ENCODE measurements at places on chromosomes 5 and 9.

- no peak for DNase-seq
These were observed 56.7 kb downstream of the TSSK1B start for GRCh38 chr5:113378081-113378480.

- no peak for DNase-seq
These were observed 705 bp downstream of the PWWP2A start for GRCh38 chr5:160118349-160119141.

DNA sequence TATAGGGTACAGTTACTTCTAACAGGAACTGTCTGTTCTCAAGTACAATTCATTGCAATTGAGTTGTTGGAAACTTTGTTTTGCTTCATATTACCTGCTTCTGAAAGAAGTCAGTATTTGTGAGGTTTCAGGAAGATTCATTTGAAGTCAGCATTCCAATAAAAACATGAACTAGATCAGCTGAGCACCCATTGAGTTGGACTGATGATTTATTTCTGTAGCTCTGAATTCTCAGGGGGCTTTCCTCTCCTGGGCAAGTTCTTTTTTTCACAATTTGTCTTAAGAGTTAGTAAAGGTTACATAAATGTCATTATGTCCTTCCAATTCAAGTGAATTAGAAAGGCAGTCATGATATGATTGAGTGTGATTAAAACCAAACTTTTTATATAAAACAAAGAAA is 16.2 kb upstream of the KIF2A start:
- DNase-seq = no peak

DNA sequence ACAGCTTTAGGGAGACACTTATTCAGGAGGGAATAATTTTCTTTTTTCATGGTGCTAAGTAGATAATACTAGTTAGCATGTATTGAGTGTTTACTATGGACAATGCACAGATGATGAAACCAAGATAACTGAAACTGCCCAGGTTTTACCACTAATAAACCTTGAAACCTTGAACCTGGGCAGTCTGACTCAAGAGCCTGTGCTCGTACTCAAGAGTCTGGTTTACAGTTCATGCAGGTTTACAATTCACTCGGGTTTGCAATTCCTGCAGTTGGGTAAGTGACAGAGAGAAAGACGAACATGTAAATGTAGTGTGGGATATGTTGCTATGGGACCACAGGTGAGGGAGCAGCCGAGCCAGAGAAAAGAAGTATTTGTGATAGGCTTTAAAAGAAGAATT is 28.2 kb downstream of the NUP214 start:
- DNase-seq = no peak

- DNase-seq = no peak
These were observed 7.2 kb upstream of the PSD2 start for GRCh38 chr5:139788294-139788910.

DNA sequence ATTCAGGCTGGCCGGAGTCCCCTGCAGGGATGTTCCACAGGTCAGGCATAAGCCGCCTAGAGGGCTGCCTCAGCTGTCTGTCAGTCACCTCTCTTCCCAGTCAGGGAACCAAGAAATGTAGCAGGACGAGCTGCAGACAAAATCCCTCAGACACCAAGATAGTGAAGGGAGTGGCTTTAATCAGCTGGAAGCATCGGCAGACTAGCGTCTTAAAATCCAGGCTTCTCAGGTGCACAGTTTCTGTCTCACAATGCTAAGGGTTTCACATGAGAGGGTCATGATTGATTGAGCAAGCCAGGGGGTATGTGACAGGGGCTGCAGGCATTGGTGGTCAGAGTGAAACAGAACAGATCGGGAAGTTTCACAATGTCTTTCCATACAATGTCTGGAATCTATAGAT is 247.2 kb downstream of the CDH10 start:
- no peak for DNase-seq

DNA sequence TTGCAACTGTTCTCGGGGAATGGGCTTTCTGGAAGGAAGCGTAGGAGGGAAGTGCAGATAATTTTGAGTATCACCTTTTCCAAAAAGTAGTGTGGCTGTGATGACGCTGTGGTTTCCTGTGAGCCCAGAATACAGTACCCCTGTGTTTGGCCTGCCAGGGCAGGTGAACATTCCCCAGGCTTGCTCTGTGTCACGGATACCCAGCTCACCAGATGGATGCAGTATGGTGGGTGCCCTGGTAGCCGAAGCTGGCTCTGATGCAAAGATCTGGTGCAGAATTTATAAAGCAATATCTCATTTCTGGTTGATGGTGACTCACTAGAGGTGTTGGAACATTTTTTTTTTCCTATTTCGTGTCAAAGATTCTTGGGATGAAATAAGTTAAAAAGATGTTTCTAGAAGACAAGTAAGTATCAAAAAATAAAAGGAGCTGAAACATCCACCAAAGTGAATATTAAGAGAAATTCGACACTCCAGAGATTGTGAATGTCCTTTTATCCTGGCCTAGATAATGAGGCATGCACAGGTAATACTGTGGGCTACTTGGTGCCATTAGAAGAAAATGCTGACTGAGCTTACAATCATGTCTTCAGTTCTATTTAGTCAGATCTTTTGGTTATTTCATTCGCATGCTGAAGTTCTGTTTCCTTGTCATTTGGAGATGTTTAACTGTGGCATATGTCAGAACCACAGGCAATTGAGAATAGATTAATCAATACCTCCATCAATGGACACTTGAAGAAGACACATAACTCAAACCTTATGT is 200.1 kb downstream of the GADD45G start:
- DNase-seq = no peak

GRCh38 chr5:33336891-33337636 is 103.7 kb upstream of the TARS1 start:
- DNase-seq = no peak

- DNase-seq = no peak
These were observed 499 bp downstream of the FBLL1 start for GRCh38 chr5:168529374-168530234.

GRCh38 chr5:38018016-38018415 is 178.2 kb upstream of the GDNF start:
- no peak for DNase-seq

GRCh38 chr5:56838409-56839039 is 23.2 kb downstream of the MAP3K1 start:
- no peak for DNase-seq

- no peak for DNase-seq
These were observed 53.3 kb downstream of the FOXD1 start for GRCh38 chr5:73395256-73395655.

DNA sequence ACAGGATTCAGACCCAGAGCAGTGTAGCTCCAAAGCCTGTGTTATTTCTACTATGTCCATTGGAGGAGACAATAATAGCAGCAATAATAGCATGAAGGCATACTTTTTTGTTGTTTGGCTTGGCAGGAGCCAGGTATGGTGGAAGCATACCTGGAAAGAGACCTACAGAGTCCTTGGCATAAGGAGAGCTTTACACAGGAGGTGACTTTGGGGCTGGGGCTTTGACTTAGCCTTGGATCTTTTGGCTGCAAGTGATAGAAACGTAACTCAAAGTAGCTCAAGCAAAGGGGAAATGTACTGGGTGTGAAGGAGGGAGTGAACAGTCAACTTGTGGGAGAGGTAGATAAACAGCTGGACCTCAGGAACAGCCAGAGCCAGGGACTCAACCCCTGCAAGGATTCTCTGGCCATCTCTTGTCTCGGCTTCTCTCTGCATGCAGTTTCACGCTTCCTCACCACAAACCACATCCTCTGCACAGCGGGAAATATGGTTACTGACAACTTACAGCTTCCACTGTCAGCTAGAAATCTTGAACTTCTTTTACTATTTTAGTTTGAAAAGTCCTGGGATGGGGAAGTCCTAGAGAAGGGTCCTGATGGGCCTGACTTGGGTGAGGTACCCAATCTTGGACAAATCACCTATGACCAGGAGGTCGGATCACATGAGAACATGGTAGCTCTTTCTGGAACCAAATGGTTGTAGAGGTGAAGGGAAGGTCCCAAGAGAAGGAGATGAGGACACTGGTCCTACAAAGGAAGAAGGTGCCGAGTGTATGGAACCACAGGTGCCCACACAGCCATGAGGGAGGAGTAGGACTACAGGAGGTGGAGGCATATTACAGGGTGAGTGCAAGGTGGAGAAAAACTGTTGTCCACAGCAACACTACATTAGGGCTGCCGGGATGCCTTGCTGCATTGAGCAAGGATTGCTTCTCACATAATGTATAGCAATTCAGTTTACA is 47.0 kb upstream of the TGFBR1 start:
- DNase-seq = no peak

DNA sequence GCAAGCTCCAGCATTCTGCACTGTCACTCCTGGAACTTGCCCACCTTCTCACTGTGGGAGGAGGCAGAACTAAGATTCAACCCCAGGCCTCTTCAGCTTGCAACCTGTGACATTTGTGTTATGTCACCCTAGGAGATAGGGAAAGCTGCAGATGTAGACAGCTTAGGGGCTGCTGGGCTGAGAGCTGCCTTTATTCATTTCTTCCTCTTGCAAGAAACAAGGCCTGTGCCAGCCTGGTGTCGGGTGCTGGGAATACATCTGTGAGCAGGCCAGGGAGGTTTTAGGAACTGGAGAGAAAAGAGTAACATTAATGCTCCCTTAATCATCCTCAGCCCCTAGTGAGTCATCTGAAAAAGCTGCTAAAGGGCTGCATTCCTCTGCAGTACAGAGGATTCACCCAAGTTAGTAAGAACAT is 101.8 kb downstream of the FGF18 start:
- peak; percentile 38 for DNase-seq

DNA sequence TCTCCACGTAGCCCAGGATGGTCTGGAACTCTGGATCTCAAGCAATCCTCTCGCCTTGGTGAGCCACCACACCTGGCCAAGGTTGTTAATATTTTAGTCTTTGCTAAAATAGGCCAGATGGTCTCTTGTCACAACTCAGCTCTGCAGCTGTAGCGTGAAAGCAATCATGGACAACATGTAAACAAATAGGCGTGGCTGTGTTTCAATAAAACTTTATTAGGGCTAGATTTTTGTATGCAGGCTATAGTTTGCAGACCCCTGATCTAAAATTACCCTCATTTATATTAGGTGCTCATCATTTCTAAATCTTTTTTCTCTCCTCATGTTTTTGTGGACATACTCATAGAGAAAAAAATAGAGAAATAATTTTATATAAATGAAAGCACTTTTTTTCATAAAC is 72.1 kb upstream of the SLC28A3 start:
- no peak for DNase-seq

GRCh38 chr9:78214492-78214891 is 21.4 kb upstream of the CEP78 start:
- DNase-seq = no peak

GRCh38 chr9:136539427-136540421 is 6.1 kb downstream of the NOTCH1 start:
- DNase-seq = peak; percentile 82

GRCh38 chr5:555058-555623 is 30.9 kb upstream of the SLC9A3 start:
- no peak for DNase-seq

- no peak for DNase-seq
These were observed 16.3 kb upstream of the SPINK4 start for GRCh38 chr9:33223696-33224095.

DNA sequence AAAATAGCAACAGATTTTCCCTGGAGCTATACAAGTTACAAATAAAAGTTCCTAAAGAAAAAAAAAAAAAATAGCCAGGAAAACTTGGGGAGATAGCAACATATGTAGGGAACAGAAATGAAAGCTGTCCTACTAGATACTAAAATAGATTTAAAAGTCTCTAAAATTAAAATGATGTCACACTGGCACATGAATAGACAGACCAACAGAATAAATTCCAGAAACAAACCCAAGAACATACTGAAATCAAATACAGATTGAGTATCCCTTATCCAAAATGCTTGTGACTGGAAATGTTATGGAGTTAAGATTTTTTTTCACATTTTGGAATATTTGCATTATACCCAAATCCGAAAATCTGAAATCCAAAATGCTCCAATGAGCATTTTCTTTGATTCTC is 23.8 kb downstream of the GOLPH3 start:
- no peak for DNase-seq

GRCh38 chr9:35660966-35661415 is 2.9 kb downstream of the CCDC107 start:
- DNase-seq = no peak

DNA sequence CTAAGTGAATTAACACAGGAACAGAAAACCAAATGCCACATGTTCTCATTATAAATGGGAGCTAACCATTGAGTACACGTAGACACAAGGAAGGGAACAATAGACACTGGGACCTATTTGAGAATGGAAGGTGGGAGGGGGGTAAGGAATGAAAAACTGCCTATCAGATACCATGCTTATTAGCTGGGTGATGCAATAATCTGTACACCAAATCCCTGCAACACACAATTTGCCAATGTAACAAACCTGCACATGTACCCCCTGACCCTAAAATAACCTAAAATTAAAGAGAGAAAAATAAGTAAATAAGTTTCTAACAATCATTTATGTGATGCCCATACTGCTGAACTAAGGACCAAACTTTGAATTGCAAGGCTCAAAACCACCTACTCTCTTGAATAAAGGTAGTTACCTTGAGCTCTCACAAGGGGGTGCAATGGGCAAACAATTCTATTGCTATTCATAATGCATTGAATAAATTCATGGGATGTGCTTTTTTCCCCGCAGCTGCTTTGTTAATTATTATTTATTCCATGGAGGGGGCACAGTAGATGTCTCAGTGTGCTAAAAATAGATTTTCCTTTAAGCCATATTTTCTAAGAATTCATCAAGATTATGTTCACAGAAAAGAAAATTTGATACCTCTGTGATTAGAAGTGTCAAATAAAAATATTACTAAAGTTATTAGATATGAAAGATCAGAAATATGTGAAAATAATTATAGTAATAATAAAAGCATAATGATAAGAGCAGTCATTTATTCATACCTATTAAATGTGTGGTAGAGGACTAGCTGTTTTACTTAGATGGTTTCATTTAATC is 76.2 kb upstream of the PTPN3 start:
- DNase-seq = no peak

DNA sequence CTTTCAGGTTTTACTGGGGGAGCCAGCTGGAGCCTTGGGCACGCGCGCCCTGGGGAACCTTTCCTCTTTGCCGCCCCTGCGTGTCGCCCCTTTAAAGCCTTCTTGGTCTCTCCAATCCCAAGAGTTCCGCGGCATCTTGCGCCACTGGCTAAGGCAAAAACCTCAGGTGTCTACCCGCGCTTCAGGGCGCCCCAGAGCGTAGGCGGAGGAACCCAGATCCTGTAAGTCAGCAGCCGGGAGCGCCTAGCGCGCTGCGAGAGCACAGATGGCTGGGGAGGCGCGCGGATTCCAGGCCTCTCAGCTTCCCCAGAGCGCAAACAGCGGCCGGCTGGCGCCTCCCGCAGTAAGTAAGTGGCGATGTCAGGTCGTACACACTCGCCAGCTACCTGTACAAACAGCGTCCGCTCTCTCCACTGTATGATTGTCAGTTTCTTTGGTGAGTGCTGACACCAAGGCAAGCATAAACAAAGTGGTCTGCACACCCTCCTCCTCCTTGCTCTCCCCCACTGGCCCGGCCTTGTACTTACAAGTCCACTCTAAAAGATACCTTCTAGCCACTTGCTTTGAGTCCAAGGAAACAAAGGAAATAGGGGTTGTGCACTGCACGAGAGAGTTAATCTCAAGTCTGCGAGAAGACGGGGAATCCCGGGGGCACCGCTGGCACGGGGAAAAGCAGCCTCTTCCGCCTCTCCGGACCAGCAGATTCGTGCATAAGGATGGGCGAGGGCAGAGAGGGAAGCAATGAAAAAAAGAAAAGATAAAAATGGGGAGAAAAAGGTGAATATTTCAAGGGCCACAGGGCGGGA is 2.9 kb downstream of the HTR1A start:
- DNase-seq = no peak

GRCh38 chr5:69043655-69043996 is 50.2 kb upstream of the SLC30A5 start:
- DNase-seq = no peak
